DMS53 (cell line): ENCODE measurements at places on chromosomes 16 and 17.
A peak's percentile ranks its signal among the peaks of the same experiment; 100 is the strongest.

DNA sequence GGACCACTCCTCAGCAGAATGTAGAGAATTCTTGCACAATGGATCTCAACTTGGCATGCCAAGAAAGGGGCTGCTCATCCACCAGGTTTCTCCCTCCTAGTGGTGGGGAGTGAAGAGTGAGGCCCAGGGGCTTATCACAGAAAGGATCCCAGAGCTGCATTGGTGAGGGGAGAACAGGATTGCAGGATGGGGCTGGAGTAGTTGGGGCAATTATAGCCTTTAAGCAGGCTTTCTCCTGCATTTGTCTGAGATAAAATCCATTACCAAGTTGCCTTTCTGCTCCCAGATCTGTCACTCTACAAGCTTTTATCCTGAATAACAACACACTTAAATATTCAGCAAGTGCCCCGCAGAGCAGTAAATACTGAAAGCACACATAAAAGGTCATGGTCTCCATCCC is 130.8 kb upstream of the CES5A start:
- DNase-seq = no peak

GRCh38 chr16:8505327-8505991 is 84.9 kb downstream of the TMEM114 start:
- DNase-seq = peak; percentile 70

GRCh38 chr17:40447806-40448205 is 4.6 kb downstream of the IGFBP4 start:
- DNase-seq = no peak

- DNase-seq = no peak
Observed at GRCh38 chr17:4544135-4544950, 10.8 kb downstream of the MYBBP1A start.

- no peak for DNase-seq
Observed at GRCh38 chr17:81803728-81804558, at the start of gene GCGR. Gene GCGR, plus strand, starts transcription at chr17:81804150. Its CDS starts 4,869 bp downstream, at chr17:81809019.

- peak; percentile 81 for DNase-seq
Observed at GRCh38 chr17:28547623-28548416, 4.6 kb downstream of the UNC119 start.

GRCh38 chr16:12323007-12323758 is 346.6 kb downstream of the SNX29 start:
- DNase-seq = no peak

GRCh38 chr17:9843152-9844010 is 17.7 kb downstream of the GLP2R start:
- no peak for DNase-seq

DNA sequence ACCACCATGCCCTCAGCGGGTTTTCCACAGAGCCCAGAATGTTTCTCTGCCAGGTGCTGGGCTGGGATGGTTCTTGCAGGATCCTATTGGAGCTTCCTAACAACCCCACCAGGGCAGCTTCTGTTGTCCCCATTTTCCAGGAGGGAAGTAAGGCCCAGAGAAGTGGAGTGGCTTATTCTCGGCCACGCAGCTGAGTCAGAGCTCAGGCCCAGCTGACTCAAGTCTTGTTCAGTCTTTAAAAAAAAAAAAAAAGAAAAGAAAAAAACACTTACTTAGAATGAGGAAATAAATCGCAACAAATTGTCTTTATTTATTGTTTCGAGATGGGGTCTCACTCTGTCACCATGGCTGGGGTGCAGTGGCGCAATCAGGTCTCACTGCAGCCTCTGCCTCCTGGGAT is 413.0 kb downstream of the CPPED1 start:
- DNase-seq = no peak

GRCh38 chr17:9676820-9677310 is 31.5 kb downstream of the USP43 start:
- DNase-seq = peak; percentile 60

DNA sequence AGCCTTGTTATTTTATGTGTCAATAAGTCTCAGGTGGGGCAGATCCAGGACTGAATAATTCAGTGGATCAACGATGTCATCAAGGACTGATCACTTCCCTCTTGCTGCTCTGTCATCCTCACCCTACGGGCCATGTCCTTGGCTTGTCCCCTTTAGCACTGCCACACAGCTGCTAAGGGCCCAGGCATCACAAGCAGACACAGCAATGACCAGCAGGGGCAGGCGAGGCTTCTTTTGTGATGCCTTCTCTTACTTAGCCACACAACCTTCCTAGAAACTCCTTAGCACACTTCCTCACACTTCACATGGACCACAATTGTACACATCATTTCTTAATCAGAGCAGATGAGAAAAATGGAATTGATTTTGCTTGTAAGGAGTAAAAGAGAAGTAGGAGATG is 356.3 kb upstream of the SOX9 start:
- DNase-seq = peak; percentile 82

- DNase-seq = no peak
Observed at GRCh38 chr17:38912221-38912813, 13.1 kb upstream of the LASP1NB start.

DNA sequence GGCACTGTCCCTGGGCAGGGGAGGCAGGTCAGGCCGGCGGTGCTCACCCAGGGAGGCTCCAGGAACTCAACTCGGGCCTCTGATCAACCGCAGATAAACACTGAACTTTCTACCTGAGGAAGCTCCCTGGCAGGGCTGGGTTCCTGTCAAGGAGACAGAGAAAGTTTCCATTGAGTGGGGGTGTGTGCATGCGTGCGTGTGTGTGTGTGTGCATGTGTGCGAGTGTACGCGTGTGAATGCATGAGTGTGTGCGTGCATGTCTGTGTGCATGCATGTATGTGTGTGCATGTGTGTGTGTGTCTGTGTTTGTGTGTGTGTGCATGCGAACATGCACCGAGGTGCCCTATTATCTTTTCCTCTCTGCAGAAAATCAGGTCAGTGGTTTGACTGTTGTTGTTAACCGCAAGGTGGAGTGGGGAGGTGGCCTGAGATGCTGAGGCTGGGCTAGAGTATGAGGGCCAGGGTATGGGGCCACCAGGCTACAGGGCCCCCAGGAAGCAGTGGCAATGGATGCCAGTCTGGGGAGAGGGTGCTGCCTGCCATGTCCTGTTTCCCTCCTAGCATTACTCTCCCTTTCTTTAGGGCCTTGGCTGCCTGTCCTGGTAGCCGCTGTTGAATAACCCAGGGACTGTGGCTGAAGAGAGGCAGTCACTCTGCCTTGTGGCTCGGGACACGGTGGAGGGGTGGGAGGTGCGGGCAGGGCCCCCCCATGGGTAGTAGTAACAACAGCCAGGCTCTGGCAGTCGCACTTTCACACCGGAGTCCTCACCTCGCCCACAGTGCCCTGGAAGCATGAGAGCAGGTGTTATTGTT is 24.0 kb downstream of the CCR7 start:
- DNase-seq = no peak

GRCh38 chr17:57406981-57407286 is 150.6 kb downstream of the MSI2 start:
- no peak for DNase-seq

GRCh38 chr17:34178092-34178491 is 77.0 kb upstream of the CCL2 start:
- DNase-seq = no peak

DNA sequence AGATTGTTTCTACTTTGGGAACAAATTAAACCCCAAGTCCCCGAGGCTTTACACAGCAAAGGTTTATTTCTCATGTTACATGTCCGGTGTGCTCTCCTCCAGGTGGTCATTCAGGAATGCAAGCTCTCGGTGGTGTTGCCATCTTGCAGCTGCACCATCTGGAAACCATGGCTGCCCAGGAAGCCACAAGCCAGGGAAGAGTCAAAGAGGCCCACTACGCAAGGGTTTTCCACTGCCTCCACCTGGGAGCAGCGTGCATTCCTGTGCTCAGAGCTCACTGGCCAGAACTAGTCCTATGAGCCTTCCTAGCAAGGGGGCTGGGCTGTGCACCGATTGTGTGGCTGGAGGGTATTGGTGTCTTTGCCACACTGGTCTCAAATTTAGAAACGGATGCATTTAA is 128.8 kb upstream of the FOXF1 start:
- no peak for DNase-seq

- DNase-seq = no peak
Observed at GRCh38 chr17:79020631-79021301, 3.2 kb upstream of the C1QTNF1 start.

GRCh38 chr16:72997141-72997542 is 50.8 kb downstream of the ZFHX3 start:
- DNase-seq = peak; percentile 52

DNA sequence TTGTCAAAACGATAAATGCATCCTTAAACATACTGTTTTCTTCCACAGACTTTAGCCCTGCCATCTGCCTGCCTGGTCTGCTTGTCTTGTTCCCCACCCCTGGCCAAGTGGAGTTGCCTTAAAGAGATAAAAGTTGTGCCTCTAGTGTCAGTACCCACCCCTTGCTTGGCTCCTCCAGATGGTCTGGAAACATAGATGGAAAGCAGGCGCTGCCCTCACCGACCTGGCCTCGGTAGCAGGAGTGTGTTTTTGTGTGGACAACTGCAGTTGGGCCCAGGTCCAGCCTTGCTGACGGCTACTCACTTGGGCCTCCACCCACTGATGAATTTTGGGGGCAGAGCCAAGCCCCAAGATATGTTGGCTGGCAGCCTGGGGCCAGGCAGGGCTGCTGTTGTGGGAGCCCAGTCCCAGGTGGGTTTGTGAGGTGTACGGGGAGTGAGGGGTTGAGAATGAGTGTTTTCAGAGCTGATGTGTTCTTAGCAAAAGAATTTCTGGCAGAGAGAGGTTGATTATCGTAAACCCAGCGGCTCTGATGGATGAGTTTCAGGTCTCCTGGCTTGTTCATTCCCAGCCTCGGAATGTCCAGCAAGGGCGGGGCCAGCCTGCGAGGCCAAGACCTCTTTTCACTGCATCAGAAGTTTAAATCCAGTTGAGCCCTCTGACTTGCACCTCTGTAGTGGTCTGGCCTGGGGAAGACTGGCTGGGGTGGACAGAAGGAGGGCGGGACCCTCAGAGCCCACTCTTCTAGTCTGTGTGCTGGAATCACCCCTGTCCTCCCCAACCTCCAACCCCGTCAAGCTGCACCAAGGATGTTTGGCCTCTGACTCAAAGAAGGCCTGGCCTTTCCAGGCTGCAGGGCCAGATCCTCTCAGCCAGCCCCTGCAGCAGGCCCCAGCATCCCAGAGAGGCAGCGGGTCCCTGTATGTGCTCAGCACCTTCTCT is 179.7 kb downstream of the RAB11FIP4 start:
- DNase-seq = no peak

GRCh38 chr17:69857412-69857835 is 217.6 kb upstream of the KCNJ16 start:
- peak; percentile 82 for DNase-seq

- peak; percentile 46 for DNase-seq
Observed at GRCh38 chr17:28426081-28426519, 20.1 kb upstream of the SLC46A1 start.

DNA sequence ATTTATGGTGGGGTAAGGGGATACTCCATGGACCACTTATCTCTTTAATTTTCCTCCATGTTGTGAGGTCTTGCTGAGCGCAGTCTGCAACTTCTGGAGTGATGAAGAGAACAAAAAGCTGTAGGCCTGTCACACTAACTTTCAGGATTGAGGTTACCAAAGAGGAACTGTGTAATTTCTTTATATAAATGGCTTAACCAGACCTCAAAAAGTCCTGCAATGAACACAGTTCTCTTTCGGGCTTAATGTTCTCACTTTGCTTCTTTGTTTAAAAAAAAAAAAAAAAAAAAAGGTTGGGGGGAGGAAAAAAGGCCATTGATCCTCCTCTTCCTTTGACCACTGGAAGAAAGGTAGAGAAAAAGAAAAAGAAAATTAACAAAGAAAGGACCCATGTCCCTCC is 86.8 kb upstream of the SOX9 start:
- DNase-seq = no peak

DNA sequence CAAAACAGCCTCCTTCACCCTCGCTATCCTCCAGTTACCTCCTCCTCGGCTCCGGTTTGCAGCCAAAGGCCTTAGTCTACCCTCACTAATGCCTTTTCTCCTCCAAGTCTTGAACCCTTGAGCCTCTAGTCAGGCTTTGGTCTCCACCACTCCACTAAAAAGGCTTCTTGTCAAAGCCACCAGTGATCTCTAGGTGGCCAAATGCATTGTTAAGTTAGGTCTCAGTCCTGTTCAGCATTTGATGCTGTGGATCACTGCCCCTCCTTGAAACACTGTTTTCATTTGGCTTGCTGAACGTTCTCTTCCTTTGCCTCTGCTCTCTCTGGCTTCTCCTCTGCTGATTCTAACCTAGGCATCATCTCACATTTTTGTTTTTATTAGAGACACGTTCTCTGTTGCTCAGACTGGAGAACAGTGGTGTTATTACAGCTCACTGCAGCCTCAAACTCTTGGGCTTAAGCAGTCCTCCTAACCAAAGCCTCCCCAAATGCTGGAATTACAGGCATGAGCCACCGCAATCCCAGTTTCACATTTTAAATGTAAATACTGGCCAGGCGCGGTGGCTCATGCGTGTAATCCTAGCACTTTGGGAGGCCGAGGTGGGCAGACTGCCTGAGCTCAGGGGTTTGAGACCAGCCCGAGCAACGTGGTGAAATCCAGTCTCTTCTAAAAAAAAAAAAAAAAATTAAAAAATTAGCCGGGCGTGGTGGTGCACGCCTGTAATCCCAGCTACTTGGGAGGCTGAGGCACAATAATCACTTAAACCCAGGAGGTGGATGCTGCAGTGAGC is 1.1 kb downstream of the SGF29 start:
- peak; percentile 29 for DNase-seq

DNA sequence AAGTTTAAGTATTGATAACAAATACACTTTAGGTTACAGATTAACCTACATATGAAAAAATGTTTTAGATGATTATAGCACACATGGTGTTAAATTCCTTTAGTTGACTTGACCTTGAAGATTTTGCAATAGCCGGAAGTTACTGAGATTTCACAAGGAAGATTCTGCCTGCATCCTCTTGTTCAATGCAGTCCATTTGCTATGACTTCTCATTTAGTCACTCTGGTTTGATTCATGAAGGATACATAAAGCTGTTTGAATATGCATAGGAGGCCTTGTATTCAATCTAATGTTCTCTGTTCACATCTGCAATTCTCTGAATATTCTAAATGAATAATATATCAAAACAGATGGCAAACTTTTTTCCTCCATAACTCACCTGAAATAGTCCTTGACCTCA is 870.2 kb upstream of the GOT2 start:
- DNase-seq = no peak

- DNase-seq = peak; percentile 50
Observed at GRCh38 chr17:59872351-59872750, 20.4 kb downstream of the TUBD1 start.

- DNase-seq = no peak
Observed at GRCh38 chr17:43384476-43384862, 14.3 kb upstream of the ARL4D start.

DNA sequence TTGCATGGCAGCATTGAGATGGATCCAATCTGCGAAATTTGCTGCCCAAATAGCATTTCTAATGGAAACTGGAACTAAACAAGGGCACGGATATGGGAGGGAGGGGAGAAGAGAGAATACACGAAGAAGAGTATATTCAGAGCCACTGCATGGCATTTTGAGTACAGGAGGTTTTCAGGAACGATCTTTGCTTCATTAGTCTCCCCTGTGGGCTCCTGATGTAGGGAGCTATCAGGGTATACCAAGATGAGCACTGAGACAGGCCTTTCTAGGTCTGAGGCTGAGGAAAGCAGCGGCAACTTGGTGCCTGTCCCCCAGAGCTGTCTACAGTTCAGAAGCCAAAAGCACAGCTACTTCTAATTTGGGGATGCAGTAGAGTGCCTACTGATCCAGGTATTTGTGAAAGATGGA is 257.7 kb upstream of the PMFBP1 start:
- no peak for DNase-seq

GRCh38 chr16:81291117-81291516 is 23.6 kb upstream of the GAN start:
- no peak for DNase-seq

GRCh38 chr17:30819971-30820705 is 4.4 kb downstream of the CRLF3 start:
- DNase-seq = no peak

GRCh38 chr17:16997514-16998429 is 25.9 kb upstream of the TNFRSF13B start:
- no peak for DNase-seq

GRCh38 chr16:1696863-1697262 is 9.1 kb upstream of the MAPK8IP3 start:
- no peak for DNase-seq
